ENCODE measurements at places on chromosomes 16 and 17. TPM values are rescaled to one million over a fixed set of nuclear protein-coding genes. Genes with fewer than 3 reads are reported as not detected.

DNA sequence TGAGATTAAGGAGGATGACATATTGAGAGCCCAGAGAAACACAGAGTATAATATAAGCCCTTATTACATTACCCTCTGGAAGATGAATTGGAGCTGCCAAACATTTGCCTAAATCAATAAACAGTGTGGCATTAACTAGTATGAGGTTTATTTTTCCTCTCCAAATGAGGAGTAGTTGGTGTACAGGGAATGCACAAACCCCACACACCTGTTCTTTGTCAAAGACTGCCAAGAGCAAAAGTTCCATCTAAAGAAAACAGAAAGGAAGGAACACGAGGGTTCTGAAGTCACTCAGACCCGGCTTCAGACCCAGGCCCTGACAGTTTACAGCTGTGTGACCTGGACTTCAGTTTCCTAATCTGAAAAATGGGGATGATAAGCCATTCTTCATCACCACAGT is 138.1 kb downstream of the SHISA9 start:
- no peak for DNase-seq

The RAB11FIP4 gene
- 16.4 TPM for total RNA-seq

DNA sequence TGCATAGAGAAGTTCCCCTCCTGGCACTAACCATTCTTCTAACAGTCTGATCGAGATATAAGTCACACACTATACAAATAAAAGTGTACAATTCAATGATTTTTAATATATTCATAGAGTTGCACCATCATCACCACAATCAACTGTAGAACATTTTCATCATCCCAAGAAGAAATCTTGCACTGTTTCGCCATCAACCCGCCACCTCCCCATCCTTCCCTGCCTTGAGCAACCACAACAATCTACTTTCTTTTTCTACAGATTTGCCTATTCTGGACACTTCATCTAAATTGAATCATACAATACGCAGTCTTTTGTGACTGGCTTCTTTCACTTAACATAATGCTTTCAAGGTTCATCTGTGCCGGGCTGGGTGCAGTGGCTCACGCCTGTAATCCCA is 33.0 kb upstream of the GUCY2D start:
- no peak for DNase-seq

DNA sequence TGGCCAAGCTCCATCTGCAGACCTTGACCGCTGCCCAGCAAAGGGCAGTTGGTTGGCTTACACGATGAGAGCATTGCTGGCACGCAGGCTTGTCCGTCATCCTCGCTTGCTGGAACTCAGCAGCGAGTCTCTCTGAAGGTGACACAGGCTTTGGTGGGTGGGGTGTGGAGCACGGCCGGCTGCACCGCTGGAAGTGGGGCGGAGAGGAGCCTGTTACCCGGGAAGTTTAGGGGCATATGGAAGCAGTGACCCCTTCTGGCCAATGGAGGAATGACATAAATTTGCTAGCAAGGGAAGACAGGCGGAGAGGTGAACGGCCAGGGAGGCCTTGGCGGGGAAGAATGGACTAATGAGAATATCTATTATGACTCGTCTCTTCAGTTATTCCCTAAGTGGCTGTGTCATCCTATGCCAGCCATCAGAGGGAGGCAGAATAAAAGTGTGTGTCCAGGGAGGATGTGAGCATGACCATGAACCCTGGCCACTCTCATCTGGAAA is 65.9 kb upstream of the SDK2 start:
- DNase-seq: peak; percentile 63

DNA sequence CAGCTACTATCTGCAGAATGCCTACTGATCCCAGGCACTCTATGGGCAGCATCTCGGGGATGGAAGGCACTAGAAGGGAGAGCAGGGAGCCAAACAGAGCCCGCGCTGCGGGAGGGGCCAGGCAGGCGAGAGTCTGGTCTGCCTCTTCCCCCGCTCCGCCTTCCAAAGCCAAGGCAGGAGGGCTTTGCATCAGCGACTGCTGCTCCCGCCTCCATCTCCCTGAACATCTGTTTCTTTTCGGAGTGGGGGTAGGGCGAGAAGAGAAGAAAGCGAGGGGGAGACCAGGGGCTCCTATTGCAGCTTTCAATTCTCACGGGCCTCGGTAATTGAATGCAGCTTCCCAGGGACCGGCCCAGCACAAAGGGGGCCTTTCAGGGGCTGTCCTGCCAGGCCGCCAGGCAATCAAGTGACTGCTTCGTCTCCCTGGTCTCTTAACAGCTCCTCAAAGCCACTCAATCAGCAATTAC is 31.4 kb upstream of the CDC42EP4 start:
- no peak for DNase-seq

The NTN3 gene
- total RNA-seq: under 0.01 TPM

DNA sequence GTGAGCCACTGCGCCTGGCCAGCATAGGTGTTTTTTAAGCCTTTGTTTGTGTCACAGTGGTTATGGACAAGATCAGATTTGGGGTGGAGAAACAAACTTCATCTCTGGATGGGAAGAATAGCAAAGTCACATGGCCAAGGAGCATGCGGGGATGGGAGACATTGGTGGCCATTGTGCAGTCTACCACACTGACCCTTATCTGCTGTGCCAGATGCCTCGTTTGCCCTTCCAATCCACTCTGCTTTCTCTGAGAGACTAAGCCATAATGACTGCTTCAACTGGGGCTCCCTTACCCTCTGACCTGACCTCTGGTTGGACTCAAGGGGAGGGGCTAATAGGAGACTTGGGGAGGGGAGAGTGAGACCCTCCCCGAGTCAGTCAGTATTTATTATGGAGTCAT is 166.8 kb downstream of the PRKCB start:
- no peak for DNase-seq

GRCh38 chr17:42766124-42766523 is 5.1 kb downstream of the RAMP2 start:
- DNase-seq: peak; percentile 68

GRCh38 chr16:23088018-23088417 is 61.2 kb downstream of the USP31 start:
- DNase-seq: no peak

- DNase-seq: no peak
Observed at GRCh38 chr17:16342979-16343378, 10.3 kb downstream of the CENPV start.

The WWP2 gene
- 15.0 TPM for total RNA-seq

DNA sequence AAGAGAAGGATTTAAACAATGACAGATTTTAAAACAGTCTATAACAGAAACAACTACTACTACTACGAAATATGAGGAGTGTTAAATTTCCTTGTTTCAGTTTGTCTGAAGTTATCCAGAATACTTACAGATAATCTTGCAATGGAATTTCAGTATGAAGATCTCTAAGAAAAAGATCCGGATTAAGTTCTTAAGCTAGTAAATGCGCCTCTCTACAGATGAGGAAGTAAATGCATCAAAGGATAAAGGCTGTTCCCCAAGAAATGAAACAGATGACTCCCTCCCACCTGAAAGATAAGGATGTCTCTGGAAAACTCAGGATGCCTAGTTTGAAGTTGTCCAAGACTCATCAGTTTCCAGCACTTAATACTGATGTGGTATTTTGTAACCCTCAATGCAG is 105.1 kb downstream of the PARN start:
- DNase-seq: no peak

- DNase-seq: peak; percentile 71
Observed at GRCh38 chr16:11913425-11914079, 2.2 kb downstream of the GSPT1 start.

- peak; percentile 20 for DNase-seq
Observed at GRCh38 chr16:228151-228851, 948 bp downstream of the LUC7L start.

- DNase-seq: peak; percentile 53
Observed at GRCh38 chr16:66014221-66014620, 352.3 kb upstream of the CDH5 start.

GRCh38 chr16:732936-733335 is 6.0 kb downstream of the HAGHL start:
- DNase-seq: peak; percentile 50

DNA sequence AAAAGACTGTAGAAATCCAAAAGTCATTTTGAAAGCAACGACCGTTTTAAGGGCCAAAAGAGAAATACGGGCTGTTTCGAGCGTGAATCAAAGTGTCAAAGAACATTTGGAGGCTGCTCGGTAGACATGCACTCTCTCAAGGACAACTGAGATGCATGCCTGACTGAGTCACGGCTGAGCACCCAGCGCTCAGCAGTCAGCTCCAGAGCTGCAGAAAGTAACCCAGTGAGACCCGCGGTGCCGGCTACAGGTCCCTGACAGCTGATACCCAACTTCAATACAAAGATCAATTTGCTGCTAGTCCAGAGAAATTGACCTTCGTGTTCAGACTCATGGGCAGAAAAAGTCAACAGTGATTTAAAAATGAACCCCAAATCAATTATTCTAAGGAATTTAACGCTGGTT is 214.9 kb downstream of the STX8 start:
- peak; percentile 55 for DNase-seq

- DNase-seq: no peak
Observed at GRCh38 chr17:45013021-45013997, 38.1 kb downstream of the DCAKD start.

The KRTAP9-4 gene
- not detected for total RNA-seq

The CX3CL1 gene
- not detected for total RNA-seq

GRCh38 chr17:75850928-75851692 is 4.0 kb downstream of the WBP2 start:
- no peak for DNase-seq

GRCh38 chr16:24051125-24051524 is 205.0 kb upstream of the CACNG3 start:
- DNase-seq: no peak

- peak; percentile 90 for DNase-seq
Observed at GRCh38 chr17:4492721-4493561, 5.7 kb upstream of the SPNS2 start.

DNA sequence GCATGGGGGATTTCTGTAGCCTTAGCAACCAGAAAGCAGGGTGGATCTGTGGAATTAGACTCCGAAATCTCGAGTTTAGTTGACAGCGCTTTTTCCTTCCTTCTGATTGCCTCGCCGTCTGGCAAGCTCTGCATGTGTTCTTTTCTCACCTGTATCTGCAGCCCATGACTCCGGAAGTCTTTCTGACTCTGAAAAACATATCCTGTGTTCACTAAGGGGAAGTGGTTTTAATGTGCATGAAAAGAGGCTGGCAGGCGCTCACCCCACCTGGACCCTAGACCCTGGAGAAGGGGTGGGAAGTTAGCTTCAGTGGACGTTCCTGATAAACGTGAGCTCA is 158.5 kb downstream of the RPTOR start:
- no peak for DNase-seq

- peak; percentile 4 for DNase-seq
Observed at GRCh38 chr16:78988361-78988969, 612.1 kb downstream of the MAF start.

The CDT1 gene
- total RNA-seq: 0.26 TPM

Measured in bronchial epithelial cell (primary cell).